Calu3 (cell line): ENCODE measurements at places on chromosomes 6 and 20.
A peak's percentile ranks its signal among the peaks of the same experiment; 100 is the strongest.

DNA sequence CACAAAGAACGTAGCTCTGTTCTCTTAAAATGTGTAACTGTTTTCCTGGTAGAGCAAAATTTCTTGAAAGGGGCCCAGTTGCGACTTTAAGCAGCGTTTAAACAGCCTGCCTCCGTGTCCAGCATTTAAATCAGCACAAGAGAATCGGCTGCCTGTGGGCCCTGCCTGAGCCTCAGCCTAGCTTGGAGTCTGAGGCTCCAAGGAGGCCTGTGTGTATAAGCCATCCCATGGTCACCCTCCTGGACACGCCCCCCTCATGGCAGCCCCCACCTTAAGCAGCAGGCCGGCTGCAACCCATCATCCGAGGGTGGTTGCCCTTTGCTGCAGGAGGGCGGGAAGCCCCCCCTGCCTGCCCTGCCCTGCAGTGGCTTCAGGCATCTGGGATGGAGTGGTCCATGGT is 18.9 kb downstream of the SDCBP2 start:
- DNase-seq: no peak

- DNase-seq: no peak
Measured at GRCh38 chr20:19660808-19661378, 97.2 kb upstream of the RIN2 start.

DNA sequence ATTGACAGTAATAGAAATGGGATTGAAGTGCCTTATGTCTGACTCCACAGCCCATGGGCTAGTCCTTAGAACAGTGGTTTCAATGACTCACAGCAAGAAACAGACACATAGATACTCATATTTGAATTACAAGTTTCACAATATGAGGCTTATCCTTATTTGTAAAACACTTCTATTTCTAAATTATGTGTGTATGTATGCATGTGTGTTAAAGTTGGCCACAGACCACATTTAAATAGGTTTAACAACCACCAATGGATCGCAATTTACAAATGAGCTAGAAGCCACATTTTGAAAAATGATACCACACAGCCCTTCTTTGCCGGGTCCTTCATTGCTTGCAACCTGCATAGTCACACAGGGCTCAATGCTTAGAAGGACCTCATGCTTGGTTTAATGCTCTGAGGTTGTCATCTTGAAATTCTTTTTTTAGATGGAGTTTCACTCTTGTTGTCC is 157.8 kb upstream of the PREP start:
- DNase-seq: no peak

GRCh38 chr6:135601857-135602256 is 104.3 kb upstream of the AHI1 start:
- no peak for DNase-seq

DNA sequence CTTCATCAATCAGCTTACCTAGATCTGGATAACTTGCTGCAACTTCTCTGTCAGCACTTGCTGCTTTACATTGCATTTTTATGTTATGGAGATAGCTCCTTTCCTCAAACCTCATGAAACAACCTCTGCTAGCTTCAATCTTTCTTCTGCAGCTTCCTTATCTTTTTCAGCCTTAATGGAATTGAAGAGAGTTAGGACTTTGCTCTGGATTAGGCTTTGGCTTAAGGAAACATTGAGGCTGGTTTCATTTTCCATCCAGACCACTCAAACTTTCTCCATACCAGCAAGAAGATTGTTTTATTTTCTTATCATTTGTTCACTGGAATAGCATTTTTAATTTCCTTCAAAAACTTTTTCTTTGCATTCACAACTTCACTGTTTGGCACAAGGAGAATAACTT is 48.8 kb upstream of the PAK5 start:
- DNase-seq: no peak

GRCh38 chr20:15942130-15942529 is 631.1 kb downstream of the KIF16B start:
- no peak for DNase-seq

DNA sequence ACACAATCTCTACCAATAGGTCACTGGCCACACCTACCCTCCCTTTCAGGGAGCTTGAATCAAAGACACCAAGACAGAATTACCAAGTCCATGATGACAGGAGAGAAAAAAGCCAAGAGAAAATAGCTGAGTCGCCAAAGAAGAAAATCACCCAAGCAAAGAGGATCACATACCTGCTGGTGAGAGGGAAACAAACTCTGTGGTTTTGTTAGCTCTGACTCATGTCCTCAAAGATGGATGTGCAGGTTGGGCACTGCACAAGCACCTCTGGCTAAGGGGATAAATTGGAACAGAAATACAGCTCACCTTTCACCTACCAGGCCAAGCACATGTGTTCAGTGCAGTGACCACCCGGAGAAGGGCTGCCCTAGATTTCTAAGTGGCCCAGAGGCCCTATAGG is 114.8 kb downstream of the TFAP2A start:
- peak; percentile 12 for DNase-seq

DNA sequence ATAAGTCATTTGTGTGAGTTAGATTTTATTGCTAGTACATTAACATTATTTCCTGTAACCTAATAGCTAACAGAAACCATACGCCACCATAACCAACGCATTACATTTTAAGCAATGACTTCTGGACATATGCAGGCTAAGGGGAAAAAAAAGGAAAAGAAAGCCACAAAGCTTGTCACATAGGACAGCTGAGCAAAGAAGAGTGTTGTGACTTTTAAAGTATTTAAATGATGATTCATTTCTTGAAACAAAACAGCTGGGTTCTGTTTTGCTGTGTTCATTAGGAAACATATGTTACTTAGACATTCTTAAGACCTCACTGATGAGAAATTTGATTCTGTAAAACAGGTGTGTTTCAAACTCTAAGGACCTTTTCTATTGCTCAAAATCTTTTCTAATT is 171.4 kb downstream of the COL9A1 start:
- DNase-seq: no peak

DNA sequence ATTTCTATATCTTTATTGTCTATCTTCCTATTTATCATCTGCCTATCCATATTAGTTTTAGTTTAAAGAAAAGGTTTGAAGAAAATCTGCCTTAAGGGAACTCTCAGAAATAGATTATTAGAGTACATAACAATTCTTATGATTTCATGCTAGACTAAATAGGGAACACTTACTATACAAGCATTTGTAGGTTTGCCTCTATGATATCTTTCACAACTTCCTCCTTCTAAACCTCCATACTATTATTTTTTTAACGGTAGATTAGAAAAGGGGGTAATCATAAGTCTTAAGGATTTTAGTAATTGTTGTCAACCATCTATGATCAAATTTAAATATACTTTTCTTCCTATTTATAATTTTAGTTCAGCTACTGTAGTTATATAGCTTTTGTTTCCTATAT is 11.6 kb upstream of the DSE start:
- no peak for DNase-seq

DNA sequence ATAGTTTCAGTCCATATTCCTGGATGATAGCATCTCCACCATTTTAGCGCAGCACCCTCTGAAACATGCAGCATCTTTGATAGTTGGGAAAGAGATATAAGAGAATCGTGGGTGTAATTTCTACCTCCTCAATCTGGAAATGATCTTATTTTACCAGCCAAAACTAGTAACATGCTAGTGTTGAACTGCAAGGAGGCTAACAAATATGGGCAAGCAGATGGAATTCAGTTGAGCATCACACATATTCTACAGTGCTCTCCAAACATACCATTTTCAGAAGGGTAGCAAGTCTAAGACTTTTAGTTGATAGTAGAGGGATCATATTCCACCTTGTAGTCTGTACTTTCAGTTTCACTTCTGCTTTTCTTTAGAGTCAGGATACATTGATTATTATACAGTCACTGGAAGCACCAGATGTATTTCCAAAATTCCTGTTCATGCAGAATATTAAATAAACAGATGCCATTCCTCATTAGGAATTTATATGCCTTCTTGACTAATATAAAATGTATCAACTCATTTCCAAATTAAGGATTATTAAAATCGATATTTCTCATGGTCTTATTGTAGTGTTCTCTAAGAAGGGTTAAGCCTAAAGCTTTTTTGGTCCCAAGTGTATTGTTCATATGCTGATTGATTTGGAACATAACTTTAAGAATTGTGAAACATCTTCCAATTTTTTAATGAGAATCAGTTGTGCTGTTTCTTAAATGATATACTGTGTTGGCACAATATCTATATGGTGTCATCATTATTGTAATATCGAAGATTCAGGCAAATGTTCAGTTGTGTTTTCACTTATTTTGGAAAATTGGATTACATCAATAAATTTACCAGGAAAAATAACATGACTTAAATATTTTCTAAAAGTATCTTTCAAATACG is 362.0 kb downstream of the CENPW start:
- DNase-seq: no peak

DNA sequence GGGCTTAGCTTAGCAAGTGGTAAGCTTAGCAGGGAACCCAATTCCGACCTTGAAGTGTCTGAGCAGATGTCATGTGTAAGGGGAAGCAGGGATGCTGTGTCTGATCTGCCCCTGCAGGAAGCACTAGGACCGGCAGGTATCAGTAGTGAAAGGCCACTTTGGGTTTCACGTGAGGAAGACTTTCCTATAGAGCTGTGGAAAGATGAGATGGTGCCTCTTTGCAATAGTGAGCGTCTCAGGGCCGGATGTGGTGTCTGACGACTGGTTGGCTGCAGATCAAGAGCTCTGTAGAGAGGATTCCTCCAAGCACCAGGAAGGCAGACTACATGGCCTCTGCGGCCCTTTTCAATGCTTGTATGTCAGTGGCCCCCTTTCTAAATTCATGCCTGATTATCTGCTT is 98.3 kb downstream of the TIAM2 start:
- DNase-seq: no peak

DNA sequence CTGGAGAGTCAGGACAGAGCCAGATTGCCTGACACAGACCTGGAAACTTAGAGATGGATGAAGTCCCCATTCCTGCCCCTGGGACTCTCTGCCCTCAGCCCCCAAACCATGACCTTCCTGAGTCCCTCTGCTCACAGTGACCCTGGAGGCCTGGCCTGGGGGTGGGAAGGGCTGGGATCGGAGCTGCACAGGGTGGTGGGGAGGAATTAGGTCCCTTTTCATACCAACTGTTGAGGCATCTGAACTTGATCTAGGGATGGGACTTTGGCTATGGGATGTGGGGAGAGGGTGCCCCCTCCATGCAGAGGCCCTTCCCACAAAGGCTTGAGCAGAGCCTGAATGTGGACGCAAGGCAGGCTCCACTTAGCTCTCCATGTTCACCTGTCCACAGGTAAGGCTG is 144.1 kb downstream of the MRPL14 start:
- no peak for DNase-seq

DNA sequence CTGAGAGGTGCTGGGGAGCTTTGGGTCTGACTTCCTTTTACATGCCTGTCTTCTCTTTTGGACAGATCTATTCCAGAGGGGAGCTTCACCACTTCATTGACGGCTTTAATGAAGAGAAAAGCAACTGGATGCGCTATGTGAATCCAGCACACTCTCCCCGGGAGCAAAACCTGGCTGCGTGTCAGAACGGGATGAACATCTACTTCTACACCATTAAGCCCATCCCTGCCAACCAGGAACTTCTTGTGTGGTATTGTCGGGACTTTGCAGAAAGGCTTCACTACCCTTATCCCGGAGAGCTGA is 13.1 kb downstream of the PRDM1 start:
- DNase-seq: no peak

DNA sequence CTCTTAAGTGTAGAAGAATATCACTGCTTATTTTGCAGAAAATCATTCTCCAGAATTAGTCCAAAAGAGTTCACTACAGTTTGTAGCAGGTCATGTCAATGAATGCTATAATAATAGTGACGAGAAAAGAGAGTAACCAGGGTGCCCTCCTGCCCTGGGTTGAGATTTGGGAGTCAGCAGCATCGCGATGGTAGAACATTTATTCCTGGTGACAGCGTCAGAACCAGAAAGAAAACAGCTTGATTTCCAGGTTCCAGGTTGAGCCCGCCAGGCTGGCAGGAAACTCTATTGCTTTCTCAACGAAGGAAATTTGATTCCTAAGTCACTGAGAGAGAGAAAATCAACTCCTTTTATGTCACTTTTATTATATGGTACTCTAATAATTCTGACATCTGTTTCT is 550.3 kb downstream of the QKI start:
- DNase-seq: no peak

DNA sequence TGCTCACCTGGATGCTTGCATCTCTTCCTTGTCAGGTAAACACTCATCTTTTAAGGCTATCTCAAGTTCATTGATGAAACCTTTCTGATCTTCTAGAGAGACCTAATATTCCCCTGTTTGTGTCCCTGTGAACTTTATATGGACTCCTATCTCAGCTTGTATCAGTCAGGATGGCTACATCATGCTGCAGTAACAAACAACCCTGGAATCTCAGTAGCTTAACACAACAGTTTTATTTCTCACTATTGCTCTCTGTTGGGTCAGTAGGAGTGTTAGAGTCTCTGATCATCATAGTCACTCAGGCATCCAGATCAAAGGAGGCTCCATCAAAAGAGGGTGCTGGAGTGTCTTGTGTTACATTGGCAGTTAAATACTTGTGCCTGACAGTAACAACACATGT is 12.2 kb upstream of the C2 start:
- DNase-seq: no peak

- no peak for DNase-seq
Measured at GRCh38 chr20:53428996-53429395, 164.6 kb downstream of the ZNF217 start.

- no peak for DNase-seq
Measured at GRCh38 chr6:41970436-41970846, 28.8 kb upstream of the CCND3 start.

- DNase-seq: no peak
Measured at GRCh38 chr20:38017959-38018358, 15.3 kb downstream of the TTI1 start.

GRCh38 chr20:47922269-47922668 is 137.0 kb upstream of the SULF2 start:
- peak; percentile 58 for DNase-seq

DNA sequence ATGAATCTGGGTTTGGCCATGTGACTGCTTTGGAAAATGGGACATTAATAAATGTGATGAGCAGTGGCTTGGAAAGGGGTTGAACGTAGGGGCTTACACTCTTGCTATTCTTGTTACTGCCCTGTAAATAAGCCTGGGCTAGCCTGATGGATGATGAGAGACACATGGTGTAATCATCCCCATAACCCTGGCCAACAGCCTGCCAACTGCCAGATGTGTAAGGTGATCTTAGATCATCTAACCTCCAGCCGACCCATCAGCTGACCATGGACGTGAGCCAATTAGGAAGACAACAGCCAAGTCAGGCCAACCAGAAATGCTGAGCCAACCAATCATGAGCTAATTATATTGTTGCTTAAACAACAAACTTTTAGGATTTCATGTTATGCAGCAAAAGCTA is 25.2 kb downstream of the FBXO30 start:
- DNase-seq: no peak

- no peak for DNase-seq
Measured at GRCh38 chr6:5078121-5078669, 6.9 kb upstream of the PPP1R3G start.

- DNase-seq: peak; percentile 52
Measured at GRCh38 chr6:55069132-55069781, 105.1 kb upstream of the HCRTR2 start.

- peak; percentile 98 for DNase-seq
Measured at GRCh38 chr6:31541658-31542521, at the start of gene DDX39B. Gene DDX39B (minus strand): TSS chr6:31542003. CDS start chr6:31540532, 1,471 bp downstream.

GRCh38 chr6:27370391-27370790 is 18.2 kb upstream of the ZNF391 start:
- DNase-seq: no peak
